Muscle of leg (tissue), 16 donors: ENCODE measurements at places on chromosomes 12 and 14. TPM values are rescaled to one million over a fixed set of nuclear protein-coding genes. Genes with fewer than 3 reads are reported as not detected.

DNA sequence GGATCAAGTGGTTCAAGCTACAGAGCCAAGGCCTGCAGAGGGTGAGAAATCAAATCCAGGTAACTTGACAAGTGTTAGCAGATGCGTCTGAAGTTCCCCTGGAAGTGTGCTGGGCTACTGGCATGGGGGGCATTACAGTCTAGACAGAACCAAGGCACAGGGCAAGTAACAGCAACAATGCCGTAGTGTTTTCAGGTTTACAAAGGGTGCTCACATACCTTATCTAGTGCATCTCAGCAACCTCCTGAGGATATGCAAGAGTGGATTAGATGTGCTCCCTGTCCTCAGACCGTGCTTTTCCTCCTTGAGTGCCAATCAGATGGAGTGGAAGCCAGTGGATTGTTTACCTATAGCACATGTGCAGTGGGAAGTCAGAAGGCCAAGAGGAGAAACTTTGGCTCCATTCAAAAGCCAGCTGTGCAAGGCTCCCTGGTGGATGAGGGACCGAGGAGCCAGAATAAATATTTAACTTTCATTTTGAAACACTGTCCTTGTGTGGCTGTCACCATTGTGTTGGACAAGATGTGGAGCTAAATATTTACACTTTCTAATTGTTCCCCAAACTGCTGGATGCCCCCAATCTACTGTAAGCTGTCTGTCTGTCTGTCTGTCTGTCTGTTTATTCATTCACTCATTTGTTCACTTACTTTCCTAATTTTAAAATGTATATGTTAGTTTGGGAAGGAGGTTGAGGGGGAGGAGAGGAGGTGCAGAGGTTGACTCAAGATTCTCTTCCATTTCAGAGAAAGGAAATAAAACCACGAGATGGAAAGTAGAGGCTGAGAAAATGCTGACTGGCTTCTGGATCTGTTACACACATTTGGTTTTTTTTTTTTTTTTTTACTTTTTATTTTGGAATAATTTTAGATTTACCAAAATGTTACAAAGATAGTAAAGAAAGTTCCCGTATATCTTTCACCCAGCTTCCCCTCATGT, 184.0 kb upstream of the PARP11 start:
- peak; percentile 38 for DNase-seq

The EIF2S3B gene
- total RNA-seq, result 0.71 TPM

DNA sequence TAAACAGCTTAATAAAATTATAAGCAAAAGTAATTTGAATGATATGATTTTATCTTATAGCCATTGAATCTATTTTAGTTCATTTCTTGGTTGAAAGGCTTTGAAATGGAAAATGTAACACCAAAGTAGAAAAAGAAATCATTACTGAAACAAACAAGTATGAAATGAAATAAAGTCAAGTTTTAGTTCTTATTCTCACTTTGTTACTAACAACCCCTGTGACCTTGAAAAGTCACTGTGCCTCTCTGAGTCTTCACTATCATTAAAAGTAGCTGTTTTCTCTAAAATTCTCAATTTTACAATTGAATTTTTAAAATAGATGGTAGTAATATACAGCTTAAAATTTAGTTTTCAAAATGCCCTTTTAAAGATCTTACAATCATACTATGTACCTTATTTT, 32.4 kb upstream of the SLC17A8 start:
- DNase-seq, result no peak

GRCh38 chr12:120183211-120183631, 11.3 kb downstream of the GCN1 start:
- no peak for DNase-seq

DNA sequence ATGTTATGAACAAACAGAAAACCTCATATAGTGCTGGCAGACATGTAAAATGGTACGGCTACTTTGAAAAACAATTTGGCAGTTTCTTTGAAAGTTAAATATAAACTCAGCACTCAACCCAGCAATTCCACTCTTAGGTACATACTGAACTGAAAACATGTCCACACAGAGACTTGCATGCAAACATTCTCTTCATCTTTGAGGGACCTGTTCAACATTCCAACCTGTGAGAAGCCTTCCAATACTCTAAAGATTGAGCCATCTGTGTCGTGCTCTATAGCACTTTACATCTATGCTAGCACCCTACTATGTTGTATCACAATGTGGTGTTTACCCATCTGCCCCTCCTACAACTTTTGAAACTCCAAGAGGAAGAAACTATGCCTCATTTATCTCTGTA, 79.3 kb downstream of the DNAI7 start:
- no peak for DNase-seq

GRCh38 chr14:76872796-76873432, 46.7 kb downstream of the LRRC74A start:
- peak; percentile 68 for DNase-seq

The HHIPL1 gene
- 2.3 TPM for total RNA-seq

- DNase-seq, result peak; percentile 65
Observed at GRCh38 chr14:101836135-101836534, 74.6 kb downstream of the PPP2R5C start.
